ENCODE measurements at places on chromosomes 16 and 17. TPM values are rescaled to one million over a fixed set of nuclear protein-coding genes. Genes with fewer than 3 reads are reported as not detected.

Gene SLFN12L
- not detected for total RNA-seq

Gene PDILT
- not detected for total RNA-seq

Gene EXOC3L1
- not detected for total RNA-seq

Gene PNMT
- 2.5 TPM for total RNA-seq

Gene DUS1L
- 93.8 TPM for total RNA-seq

Gene ABCA9
- 0.14 TPM for total RNA-seq

Gene SERPINF2
- total RNA-seq: 68.6 TPM

Gene NPIPB8
- total RNA-seq: 1.3 TPM

Gene PLLP
- 1.6 TPM for total RNA-seq

Gene EFNB3
- 32.3 TPM for total RNA-seq

GRCh38 chr17:29982991-29983653, 41.7 kb downstream of the EFCAB5 start:
- no peak for DNase-seq

- DNase-seq: no peak
These were observed 17.1 kb upstream of the CCR7 start for GRCh38 chr17:40582328-40582901.

DNA sequence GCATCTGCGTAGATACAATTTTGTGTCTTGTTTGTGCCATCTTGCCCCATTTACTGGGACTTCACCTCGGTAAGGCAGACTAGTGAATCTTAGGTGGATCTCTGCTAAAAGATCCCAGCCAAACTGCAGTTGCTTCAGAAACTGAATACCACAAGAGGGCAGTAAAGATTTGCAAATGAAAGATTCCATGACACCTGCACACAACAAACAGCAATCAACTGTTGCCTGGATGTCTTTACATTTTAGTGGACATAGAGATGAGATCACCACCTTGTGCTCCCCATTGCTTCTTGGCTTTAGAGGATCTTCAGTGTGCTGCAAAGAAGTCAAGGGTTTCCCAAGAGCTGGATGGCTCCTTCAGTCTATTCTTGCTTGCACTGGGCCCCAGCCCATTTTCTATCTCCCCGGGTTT, 119.2 kb upstream of the CACNG5 start:
- DNase-seq: no peak

GRCh38 chr17:2227025-2227699, 76.4 kb downstream of the SMG6 start:
- DNase-seq: no peak

DNA sequence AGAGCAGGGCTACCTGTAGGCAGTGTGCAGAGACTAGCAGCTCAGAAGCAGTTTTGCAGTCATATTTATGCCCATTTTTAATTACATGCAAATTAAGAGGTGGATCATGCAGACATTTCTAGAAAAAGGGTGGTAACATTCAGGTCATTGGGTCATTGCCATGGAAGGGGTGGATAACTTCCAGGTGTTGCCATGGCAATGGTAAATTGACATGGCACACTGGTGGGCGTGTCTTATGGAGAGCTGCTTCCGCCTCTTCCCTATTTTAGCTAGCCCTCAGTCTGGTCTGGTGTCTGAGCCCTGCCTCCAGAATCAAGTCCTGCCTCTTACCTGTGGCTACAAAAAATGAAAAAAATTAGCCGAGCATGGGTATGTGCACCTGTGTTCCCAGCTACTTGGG, 2.8 kb upstream of the DNAI2 start:
- DNase-seq: no peak

GRCh38 chr17:2947996-2948550, 115.3 kb downstream of the OR1D5 start:
- no peak for DNase-seq

GRCh38 chr16:80034948-80035663, 434.6 kb upstream of the MAF start:
- no peak for DNase-seq

DNA sequence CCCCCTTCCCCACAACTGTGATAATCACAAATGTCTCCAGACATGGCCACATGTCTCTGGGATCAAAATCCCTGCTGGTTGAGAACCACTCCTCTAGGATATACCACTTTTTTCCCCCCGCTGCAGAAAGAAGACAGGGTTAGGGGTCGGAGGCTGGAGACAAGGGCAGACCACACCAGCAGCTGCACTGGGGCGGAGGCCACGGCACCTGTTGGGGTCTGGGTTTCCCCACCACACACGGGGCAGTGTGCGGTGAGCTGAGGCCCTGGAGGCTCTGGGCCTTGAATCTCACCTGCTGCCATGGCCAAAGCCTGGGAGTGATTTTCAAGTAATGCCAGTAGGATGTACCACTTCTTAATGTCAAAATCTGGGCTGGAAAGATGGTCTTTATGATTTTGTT, 320.5 kb downstream of the SNX29 start:
- DNase-seq: no peak

DNA sequence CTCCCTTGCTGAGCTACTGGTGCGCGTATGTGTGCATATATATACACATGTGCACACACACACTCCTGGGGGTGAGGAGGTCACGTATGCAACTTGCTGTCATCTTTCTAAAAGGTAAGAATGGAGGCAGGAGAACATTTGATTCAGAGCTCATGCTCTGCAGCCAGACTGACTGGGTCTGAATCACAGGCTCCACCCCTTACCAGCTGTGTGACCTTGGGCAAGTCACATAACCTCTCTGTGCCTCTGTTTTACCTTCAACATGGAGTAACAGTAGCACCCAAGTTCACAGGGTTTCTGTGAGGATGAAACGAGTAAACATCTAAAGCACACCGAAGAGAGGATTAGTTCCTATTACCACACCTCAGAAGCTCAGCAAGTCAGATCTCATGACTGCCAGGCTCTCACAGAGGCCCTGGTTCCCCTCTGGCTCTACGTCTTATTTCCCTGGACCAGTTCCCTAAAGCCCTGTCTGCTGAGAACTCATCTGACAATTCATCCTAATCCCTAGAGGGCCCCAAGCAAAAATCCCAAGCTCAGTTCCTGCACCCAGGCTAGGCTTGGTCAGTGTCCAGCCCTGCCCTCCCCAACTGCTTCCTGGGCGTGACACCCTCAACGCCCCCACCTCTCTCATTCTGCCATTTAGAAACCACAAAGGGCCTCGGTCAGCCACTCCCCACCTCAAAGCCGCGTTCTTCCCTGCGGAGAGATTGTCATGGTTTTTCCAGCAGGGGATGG, 28.7 kb downstream of the ABR start:
- no peak for DNase-seq

- DNase-seq: no peak
These were observed 1.3 kb downstream of the SLC43A2 start for GRCh38 chr17:1627182-1627981.

DNA sequence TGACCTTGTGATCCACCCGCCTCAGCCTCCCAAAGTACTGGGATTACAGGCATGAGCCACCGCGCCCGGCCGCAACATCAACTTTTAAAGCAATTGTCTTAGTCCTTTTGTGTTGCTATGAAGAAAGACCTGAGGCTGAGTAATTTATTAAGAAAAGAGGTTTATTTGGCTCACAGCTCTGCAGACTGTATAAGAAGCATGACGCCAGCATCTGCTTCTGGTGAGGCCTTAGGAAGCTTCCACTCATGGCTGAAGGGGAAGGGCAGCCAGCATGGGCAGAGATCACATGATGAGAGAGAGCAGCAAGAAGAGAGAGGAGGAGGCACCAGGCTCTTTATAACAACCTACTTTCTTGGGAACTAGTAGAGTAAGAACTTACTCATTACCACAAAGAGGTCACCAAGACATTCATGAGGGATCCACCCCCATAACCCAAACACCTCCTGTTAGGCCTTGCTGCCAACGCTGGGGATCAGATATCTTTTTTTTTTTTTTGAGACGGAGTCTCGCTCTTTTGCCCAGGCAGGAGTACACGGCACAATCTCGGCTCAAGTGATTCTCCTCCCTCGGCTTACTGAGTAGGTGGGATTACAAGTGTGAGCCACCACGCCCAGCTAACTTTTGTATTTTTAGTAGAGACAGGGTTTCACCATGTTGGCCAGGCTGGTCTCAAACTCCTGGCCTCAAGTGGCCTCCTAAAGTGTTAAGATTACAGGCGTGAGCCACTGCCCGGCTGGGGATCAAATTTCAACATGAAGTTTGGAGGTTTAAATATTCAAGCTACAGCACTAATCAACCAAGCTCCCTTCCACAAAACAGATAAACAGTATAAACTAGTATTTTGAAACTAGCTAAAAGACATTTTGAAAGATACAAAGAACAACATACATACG, 21.4 kb upstream of the GPT2 start:
- DNase-seq: no peak

DNA sequence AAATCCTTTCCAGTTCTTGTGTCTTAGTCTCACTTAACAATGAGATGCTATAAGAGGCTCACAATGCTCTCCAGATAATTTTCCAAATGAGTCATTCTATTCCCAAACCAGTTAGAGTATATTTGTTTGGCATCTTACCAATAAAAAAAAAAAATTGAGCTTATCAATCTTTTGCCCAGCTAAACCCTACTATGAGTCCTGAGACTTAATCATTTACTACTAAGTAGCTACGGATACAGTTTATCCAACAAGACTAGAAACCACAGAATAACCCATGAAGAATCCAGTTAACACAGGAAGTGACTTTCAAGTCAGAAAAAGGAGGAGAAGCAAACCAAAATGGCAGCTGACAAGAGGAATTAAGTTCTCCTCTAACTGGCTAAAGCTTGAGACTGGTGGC, 330.3 kb upstream of the XYLT1 start:
- DNase-seq: no peak

DNA sequence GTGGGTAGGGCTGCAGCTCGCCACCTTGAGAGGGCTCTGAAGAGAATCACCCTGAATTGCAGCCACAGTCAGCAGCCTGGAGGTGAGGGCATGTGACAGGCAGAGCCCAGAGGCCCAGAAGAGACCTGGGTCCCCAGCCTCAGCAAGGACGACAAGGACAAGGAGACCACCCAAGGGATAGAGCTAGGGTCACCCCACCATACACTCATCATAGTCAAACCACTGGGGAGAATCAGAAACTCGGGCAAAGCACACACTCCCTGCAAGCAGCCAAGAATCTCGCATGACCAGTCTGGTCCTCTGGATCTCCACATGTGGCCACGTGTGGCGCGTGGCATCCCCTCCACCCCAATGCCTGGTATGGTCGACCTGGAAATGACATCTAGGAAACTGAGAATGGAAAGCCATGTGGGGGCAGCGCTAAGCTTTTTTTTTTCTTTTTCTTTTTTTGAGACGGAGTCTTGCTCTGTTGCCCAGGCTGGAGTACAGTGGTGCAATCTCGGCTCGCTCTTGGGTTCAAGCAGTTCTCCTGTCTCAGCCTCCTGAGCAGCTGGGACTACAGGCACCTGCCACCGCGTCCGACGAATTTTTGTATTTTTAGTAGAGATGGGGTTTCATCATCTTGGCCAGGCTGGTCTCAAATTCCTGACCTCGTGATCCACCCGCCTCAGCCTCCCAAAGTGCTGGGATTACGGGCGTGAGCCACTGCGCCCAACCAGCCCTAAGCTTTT, 4.6 kb upstream of the SPHK1 start:
- DNase-seq: no peak

DNA sequence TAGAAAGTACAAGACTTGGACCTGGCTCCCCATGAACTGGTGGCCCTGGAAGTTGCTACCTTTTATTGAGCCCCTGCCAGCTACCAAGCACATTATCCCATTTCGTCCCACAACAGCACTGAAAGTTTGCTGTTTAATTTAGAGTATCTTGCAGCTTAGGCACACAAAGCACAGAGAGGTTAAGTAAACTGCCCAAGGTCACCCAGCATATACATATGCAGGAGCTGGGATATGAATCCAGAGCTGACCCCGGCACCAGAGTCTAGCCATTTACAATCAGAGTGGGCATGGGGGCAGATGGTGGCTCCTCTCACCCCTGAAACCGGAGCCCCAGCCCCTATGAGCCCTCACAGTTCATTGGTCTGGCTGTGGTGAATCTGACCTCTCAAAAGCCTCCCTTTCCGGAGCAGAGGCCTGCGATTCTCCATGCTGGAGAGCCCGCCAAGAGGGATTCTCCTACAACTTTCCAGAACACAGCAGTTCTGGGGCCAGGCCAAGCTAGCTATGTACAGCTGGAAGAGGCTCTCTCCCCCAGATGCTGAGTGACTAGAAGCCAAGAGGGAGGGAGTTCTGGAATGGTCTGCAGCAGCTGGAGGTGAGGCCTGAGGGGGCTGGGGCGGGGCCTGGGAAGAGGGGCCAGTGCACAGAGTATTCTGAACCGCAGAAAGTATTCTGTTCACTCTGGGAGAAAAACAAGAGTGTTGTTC, 58.3 kb downstream of the SREBF1 start:
- no peak for DNase-seq

- no peak for DNase-seq
These were observed 618.7 kb downstream of the KCNJ18 start for GRCh38 chr17:22310717-22311686.

GRCh38 chr17:17987901-17988300, 15.2 kb downstream of the DRC3 start:
- DNase-seq: no peak

DNA sequence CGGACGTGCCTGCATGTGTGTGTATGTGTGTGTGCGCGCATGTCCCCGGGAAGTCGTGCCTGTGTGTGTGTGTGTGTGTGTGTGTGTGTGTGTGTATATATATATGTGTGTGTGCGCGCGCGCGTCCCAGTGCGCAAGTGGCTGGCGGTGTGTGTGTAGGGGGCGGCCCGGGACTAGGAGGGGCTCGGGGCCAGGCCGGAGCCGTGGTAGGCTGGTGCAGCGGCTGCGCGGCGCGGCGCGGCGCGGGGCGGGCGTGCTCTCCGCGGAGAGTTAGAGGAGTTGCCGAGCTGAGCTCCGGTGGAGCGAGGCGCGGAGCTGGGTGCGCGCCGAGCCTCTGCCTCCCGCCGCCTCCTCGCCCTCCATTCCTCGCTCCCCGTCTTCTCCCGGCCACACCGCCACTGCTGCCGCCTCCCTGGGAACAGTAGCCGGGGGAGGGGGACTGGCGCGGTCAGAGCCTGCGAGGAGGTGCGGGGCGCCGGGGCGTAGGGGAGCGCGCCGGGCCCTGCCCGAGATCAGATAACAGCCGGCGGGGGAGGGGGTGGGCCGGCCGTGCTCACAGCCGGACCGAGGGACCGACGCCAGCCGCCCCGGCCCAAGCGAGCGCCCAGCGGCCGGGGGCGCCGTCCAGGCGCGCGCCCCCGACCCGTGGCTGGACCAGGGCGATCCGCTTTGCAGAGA, at the start of gene KCNJ12:
Gene KCNJ12 (plus strand): TSS at position 277 of the 678 bp plus-strand sequence. CDS start 38,986 bp downstream, outside the sequence.
- no peak for DNase-seq

- DNase-seq: no peak
These were observed 27.7 kb downstream of the ABCC1 start for GRCh38 chr16:15976929-15977637.

GRCh38 chr16:51896013-51896412, 650.9 kb downstream of the TOX3 start:
- DNase-seq: no peak

Measured in progenitor cell of endocrine pancreas (in vitro differentiated cells).